ENCODE measurements at places on chromosomes 3 and 15.

- DNase-seq: no peak
Observed at GRCh38 chr15:80182611-80183261, 29.9 kb downstream of the FAH start.

DNA sequence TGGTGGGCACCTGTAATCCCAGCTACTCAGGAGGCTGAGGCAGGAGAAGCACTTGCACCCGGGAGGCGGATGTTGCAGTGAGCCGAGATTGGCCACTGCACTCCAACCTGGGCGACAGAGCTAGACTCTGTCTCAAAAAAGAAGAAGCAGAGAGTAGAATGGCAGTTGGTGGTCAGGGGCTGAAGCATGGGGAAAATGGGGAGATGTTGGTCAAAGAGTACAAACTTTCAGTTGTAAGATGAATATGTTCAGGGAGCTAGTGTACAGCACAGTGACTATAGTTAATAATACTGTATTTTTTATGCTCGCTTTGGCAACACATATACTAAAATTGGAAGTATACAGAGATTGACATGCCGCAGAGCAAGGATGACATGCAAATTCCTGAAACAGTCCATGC lies 41.5 kb downstream of the PCNP start:
- no peak for DNase-seq

DNA sequence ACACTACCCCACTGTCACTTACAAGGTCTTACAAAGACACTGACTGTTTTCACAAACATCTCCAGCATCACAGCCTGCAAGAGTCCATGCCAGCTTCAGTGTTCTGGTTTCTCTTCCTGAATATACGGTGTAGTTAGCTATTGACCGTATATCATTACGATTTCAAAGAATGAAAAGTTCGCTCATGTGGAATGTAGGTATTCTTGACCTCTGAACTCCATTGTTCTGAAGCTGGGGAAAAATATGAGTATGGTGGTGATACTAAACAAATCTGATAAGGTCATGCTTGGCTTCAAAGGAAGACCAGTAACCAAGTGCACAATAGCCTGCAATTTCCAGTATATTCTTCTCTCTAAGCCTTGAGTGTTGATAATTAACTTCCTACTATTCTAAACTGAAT lies 315.7 kb upstream of the WNT5A start:
- no peak for DNase-seq

DNA sequence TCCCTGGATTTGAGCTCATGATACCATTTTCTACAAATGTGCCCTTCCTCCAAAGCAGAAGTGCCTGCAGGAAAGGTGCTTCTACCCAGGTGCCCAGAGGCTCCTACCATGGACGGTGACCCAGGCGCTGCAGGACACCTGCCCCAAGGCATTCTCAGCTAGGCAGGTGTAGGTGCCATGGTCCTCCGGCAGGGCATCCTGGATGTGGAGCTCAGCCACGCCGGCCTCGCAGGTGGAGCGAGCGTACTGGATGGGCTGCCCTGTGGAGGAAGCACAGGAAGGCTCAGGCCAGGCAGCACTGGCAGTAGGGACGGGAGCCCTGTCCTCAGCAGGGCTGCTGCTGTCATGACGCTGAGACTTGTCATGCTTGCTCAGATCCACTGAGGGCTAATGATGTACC lies 137.2 kb upstream of the HACD2 start:
- DNase-seq: no peak

GRCh38 chr15:92074101-92074500 lies 220.6 kb downstream of the SLCO3A1 start:
- no peak for DNase-seq

- DNase-seq: peak; percentile 59
Observed at GRCh38 chr3:31462050-31462569, 70.6 kb upstream of the STT3B start.

DNA sequence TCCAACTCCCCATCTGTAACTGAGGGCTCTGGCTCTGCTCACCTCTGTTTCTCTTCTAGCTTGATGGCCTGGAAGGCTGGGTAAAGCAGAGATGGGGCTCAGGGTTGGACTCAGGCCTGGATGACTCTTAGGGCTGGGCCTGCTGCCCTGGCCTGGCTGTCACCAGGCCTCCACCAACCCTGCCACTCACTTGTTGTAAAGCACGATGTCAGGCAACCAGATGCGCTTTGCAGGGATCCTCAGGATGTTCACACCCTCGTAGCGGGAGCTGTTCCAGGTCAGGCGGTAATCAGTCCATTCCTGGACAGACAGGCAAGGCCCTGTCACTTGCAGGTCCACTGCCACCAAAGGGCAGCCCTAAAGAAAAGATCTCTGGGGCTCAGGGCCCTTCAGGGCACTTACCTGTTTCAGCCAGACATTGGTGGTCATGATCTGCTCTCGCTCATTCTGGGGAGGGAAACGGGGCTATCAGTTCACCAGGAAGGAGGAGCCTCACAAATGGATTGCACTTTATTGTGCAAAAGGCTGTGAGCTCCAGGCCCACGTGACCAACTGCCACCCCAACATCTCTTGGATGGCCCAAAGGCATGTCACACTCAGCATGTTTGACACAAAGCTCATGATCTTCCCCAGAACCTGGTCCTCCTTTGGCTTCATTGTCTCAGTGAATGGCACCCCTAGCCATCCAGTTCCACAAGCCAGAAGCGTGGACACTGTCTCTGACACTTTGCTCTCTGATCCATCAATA lies 9.9 kb downstream of the CHRNB4 start:
- no peak for DNase-seq

GRCh38 chr3:136385457-136385856 lies 135.3 kb downstream of the PCCB start:
- no peak for DNase-seq

GRCh38 chr15:29674661-29675533 lies 147.4 kb downstream of the TJP1 start:
- DNase-seq: no peak

- DNase-seq: no peak
Observed at GRCh38 chr3:155254445-155254844, 39.0 kb downstream of the STRIT1 start.

GRCh38 chr3:59150039-59150438 lies 100.2 kb upstream of the CFAP20DC start:
- no peak for DNase-seq

DNA sequence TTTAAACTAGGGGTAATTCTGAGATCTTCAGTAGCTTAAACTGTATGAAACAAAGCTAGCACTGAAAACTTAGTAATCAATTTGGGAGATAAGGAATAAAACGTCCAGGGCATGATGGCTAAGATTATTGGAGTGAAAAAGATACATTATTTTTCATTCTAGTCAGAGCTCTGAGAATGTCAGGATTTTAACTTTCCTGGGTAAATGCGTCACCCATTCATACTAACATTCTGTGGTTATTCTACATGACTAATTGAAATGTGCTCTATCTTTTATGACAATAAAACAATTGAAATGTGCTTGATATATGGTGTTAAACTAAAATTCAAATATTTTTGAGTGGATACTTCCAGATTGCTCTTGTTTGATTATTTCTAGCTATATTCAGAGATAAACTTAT lies 626.0 kb downstream of the EDEM1 start:
- DNase-seq: no peak

DNA sequence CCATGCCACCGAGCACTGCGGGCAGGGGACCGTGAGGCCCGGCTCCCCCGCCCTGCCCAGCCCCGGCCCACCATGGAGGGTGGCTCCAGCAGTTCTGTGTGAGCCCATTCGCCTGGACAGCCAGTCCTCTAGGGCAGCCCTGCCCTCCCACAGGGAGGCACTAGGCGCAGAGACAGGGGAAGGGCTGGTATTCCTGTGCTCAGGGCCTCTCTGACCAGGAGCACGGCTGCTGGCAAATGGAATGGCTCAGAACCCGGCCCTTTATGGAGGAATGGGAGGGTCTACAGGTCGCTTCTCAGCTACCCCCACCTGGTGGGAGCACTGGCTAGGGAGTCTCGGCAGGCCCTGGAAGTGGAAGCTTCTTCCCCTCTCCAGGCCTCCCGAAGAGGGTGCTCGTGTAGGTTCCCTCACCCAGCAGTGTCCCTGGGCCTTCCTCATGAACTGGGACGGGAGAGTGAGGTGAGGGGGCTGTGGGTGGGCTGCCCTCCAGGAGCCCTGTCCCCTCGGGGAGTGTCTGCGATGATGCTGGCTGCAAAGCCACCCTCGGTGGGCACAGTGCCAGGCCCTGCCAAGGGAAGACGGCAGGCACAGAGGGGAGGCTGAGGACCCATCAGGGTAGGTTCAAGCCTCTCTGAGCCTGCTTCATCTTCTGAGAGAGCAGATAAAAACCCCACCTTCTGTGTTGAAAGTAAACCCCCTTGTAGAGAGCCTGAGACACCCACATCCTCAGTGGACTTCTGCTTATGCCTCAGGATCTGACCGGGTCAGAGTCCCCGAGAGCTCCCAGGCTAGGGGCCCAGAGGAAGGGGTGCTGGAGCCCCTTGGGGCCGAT lies 1.5 kb downstream of the MELTF start:
- DNase-seq: no peak

- no peak for DNase-seq
Observed at GRCh38 chr15:31223478-31224350, 102.9 kb upstream of the KLF13 start.

GRCh38 chr15:82851981-82852511 lies 42.6 kb downstream of the WHAMM start:
- DNase-seq: no peak

DNA sequence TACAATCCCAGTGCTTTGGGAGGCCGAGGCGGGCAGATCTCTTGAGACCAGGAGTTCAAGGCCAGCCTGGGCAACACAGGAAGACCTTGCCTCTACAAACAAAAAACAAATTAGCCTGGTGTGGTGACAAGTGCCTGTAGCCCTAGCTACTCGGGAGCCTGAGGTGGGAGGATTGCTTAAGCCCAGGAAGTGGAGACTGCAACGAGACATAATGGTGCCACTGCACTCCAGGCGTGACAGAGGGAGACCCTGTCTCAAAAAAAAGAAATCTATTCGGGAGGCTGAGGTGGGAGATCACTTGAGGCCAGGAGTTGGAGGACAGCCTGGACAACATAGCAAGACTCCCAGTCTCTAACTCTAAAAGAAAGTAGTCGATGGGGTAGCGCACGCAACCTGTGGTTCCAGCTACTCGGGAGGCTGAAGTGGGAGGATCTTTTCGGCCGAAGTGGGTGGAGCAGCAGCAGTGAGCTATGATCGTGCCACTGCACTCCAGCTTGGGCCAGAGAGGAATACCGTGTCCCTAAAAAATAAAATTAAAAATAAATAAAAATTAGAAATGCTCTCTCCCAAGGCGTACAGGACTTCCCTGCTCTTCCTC lies 775 bp downstream of the C3orf33 start:
- DNase-seq: no peak

DNA sequence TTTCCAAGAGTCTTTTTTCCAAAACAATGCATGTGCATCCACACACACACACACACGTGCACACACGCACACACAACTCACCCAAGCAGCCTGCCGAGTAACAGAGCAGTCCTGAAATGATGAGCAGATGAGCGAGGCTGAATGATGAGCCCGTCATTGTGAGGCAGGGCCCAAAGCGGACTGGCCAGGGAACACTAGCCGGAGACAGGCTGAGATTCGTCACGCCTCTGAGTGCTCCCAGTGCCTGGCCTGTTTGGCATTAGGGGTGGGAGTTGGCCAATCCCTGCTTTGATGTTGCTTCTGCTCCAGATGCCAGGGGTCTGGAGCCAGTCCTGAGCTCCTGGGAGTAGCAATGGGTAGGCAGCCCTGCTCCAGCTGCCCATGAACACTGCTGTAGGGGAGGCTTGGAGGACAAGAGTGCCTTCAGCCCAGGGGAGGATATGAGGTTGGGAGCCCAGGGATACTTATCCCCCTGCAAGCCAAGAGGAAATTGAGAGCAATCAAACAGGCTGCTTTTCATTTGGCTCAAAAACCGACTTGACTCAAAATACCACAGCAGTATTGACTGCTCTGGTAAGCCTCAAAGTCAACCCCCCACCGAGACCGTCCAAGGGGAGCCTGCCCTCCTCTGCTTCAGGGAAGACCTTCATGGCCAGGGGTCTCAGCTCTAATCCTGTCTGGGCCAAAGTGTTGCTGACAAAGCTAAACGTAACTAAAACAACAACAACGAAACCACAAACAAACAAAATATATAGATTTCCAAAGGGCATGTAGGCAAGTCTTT lies 22.9 kb downstream of the COLQ start:
- no peak for DNase-seq

DNA sequence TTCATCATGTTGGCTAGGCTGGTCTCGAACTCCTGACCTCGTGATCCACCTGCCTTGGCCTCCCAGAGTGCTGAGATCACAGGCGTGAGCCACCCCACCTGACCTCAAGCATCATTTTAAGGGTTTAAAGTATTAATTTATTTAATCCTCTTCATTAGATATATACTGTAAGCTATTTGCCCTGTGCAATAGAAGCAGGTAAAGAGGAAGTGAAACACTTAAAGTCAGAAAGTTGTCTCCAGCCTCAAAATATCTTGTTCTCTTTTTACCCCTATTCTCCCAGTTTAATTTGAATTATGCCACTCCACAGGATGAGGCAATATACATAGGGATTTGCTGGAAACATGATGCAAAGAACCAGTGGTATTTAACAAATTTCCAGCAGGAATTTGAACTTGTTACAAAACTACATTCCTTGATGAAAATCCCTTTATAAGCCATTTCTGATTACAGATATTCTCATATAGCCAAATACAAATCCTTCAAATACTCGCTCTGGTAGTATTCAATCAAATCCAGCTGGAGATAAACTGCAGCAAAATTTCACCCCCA lies 2.0 kb downstream of the NDUFB5 start:
- DNase-seq: no peak

- DNase-seq: no peak
Observed at GRCh38 chr15:62849316-62850106, 193.0 kb upstream of the TPM1 start.

- DNase-seq: no peak
Observed at GRCh38 chr15:79977431-79978054, 6.5 kb upstream of the BCL2A1 start.

DNA sequence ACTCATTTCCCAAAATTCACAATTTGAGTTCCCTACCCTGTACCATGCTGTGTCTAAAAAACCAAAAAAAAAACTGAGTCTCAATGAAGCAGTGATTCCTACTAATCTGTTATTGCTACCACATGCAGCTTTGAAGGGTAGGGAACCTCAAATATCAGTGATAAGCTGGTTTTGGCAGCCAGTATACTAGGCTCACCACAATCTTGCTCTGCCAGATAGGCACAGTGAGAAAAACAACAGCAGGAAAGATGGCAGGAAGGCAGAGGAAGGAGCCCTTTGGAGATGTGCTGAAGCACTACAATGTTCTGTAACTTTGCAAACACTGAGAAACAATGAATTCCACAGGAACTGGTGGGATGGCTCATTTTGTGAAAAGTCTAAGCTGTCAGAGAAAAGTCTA lies 96.9 kb upstream of the UBP1 start:
- DNase-seq: no peak

DNA sequence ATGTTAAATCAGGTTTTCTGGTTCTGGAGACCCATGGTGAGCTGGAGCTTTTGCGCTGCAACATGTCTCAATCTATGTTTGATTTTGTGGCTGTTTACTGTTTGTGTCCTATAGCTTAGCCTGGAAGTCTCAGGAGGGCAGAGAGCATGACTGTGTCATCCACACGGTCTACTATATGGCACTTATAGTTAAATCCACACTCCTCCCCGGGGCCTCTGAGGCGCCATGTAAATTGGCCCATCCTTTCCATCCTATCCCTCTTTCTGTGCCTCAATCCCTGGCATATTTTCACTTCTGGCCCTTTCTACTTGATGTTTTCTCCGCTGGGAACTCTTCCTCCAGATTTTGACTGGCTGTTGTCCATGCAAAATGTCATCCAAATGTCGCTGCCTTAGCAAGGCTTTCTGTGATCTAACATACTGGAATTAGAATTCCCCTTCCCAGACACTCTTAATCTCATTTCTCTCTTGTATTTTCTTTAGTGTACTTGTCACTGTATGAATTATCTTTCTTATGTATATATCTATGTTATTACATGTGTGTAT lies 560.8 kb upstream of the RGMA start:
- no peak for DNase-seq

Data from activated gamma-delta T cell treated with Interleukin-2 at 50 U/mL for 16 hours (primary cell).